M059J (cell line): ENCODE measurements at places on chromosomes 1 and 21. TPM values are rescaled to one million over a fixed set of nuclear protein-coding genes. Genes with fewer than 3 reads are reported as not detected.

GRCh38 chr1:21939650-21940374 lies 2.7 kb upstream of the HSPG2 start:
- DNase-seq = peak; percentile 97

- no peak for DNase-seq
These were observed 30.2 kb downstream of the ZZZ3 start for GRCh38 chr1:77652268-77652667.

DNA sequence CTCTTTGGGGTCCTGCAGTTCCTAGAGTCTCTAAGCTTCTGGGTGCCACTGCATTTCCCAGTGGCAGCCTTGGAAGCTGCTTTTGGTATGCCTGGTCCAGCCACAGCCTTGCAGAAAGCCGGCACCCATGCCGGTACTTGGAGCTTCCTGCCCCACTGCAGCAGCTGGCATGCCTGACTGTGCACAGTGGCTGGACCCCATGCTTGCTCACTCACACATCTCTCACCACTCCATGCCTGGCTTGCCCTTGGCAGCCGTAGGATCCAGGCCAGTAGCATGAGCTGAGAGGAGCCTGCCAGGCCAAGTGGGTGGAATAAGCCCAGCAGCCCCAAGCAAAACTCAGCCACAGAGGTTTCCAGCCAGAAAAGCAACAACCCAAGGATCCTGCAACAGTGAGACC lies 20.3 kb upstream of the FNBP1L start:
- no peak for DNase-seq

GRCh38 chr21:33113131-33113530 lies 43.2 kb downstream of the OLIG1 start:
- no peak for DNase-seq

GRCh38 chr1:207960346-207960745 lies 49.4 kb upstream of the CD34 start:
- no peak for DNase-seq

DNA sequence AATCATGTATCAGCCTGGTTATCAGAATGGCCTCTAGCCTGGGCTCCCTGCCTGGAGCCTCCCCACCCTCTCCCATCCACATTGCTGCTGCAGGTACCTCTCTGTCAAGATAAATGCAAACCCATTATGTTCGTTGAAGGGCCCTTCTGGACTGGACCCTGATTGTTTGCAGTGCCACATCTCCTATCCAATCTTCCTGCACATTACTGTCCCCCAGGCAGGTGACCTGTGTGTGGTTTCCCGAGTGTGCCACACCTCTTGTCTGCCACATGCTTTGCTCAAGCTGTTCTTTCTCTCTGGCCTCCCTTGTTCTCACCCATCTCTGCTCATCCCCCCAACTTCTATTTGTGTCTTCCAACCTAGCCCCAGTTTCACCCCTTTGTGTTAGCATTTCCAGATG lies 32.4 kb downstream of the IER5 start:
- no peak for DNase-seq

The YARS1 gene
- 83.6 and 87.2 TPM in 2 replicates for total RNA-seq

The ARID1A gene
- total RNA-seq = 18.1 and 26.2 TPM in 2 replicates

The GBP2 gene
- 71.9 and 94.3 TPM in 2 replicates for total RNA-seq
